HepG2 (cell line): ENCODE measurements at places on chromosomes 2 and 18.

GRCh38 chr2:30266705-30267104, 35.4 kb downstream of the LBH start:
- no peak for DNase-seq
- H3K27ac ChIP-seq: no peak overlapping the region
- H3K36me3 ChIP-seq: no peaks in the 10 kb centered on the region
- H3K27me3 ChIP-seq: no peaks in the 10 kb centered on the region; the same call in 1 of the 2 replicates
- no peaks in the 10 kb centered on the region for H3K4me1 ChIP-seq

GRCh38 chr2:133146893-133147292, 421.4 kb downstream of the NCKAP5 start:
- H3K4me1 ChIP-seq: no peaks in the 10 kb centered on the region
- H3K36me3 ChIP-seq: no peaks in the 10 kb centered on the region
- no peak overlapping the region for H3K4me3 ChIP-seq
- DNase-seq: no peak
- no peaks in the 10 kb centered on the region for H3K27me3 ChIP-seq

- no peaks in the 10 kb centered on the region for H3K4me1 ChIP-seq
- H3K27ac ChIP-seq: no peak overlapping the region
- no peaks in the 10 kb centered on the region for H3K36me3 ChIP-seq
- DNase-seq: no peak
- no peaks in the 10 kb centered on the region for H3K27me3 ChIP-seq
These were observed 180.0 kb upstream of the CCDC150 start for GRCh38 chr2:196459539-196459938.

- no peaks in the 10 kb centered on the region for H3K27me3 ChIP-seq
- no peaks in the 10 kb centered on the region; the same call in 1 of the 2 replicates for H3K4me1 ChIP-seq
- no peak overlapping the region for H3K27ac ChIP-seq
These were observed 8.3 kb downstream of the MOCOS start for GRCh38 chr18:36195427-36196122.

DNA sequence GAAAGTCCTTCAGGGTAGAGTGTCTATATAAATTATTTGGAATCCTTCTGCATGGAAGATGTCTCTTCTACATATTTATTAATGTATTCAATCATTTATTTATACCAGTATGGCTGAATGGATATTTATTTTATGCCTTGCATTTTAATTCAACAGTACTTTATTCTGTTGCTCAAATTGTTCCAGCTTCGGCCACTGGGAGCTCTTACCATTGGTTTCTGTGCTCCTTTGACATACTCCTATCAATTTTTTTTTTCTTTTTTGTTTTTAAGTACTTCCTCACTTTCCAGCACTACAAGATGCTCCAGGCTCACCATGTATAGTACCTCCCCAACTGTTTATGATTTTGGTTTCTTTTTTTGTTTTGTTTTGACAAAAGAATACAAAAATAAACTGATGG, 39.4 kb upstream of the WIPF1 start:
- no peaks in the 10 kb centered on the region for H3K36me3 ChIP-seq
- H3K4me1 ChIP-seq: no peaks in the 10 kb centered on the region
- no peak overlapping the region for H3K27ac ChIP-seq
- H3K4me3 ChIP-seq: no peak overlapping the region
- no peak for DNase-seq

DNA sequence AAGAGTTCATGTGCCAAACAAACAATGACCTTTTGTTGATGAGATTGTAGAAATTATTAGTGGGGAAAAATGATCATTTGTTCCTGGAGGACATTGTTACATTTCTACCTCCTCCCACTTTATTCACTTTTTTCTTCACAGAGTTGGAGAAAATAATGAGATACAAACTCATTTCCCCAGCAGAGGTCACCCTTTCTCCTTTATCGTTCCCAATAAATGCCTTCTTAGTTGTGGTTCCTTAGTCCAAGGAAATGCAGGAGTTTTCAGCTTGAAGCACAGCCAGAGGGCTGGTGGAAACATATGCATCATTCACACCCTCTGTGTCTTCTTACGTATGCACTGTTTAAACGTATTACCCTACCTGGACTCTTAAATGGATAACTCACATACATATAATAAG, 108.8 kb downstream of the SLC4A3 start:
- H3K36me3 ChIP-seq: no peaks in the 10 kb centered on the region
- DNase-seq: peak; percentile 51
- H3K4me3 ChIP-seq: no peak overlapping the region
- H3K27me3 ChIP-seq: peaks cover 26% of the 10 kb centered on the region; the same call in 2 of the 3 replicates
- no peak overlapping the region for H3K27ac ChIP-seq
- H3K4me1 ChIP-seq: no peaks in the 10 kb centered on the region

GRCh38 chr2:74893332-74893731, 59.4 kb downstream of the HK2 start:
- no peak overlapping the region for H3K4me3 ChIP-seq
- H3K4me1 ChIP-seq: no peaks in the 10 kb centered on the region
- no peaks in the 10 kb centered on the region for H3K27me3 ChIP-seq
- DNase-seq: no peak
- no peak overlapping the region for H3K27ac ChIP-seq
- peaks cover 45% of the 10 kb centered on the region for H3K36me3 ChIP-seq
